Nasal cavity respiratory epithelium epithelial cell of viscerocranial mucosa (primary cell): ENCODE measurements at places on chromosomes 5 and 9. TPM values are rescaled to one million over a fixed set of nuclear protein-coding genes. Genes with fewer than 3 reads are reported as not detected.

Gene FCN2
- not detected in 2 replicates for total RNA-seq

Gene IRX2
- 1.3 and 8.5 TPM in 2 replicates for total RNA-seq

Gene PCSK5
- 3.8 and 7.9 TPM in 2 replicates for total RNA-seq

Gene GABRA6
- total RNA-seq = not detected in 2 replicates

Gene FGF1
- under 0.01 and 0.64 TPM in 2 replicates for total RNA-seq

Gene NUP188
- total RNA-seq = 42.7 and 81.1 TPM in 2 replicates

Gene PCDHGA3
- total RNA-seq = under 0.01 and 0.36 TPM in 2 replicates

Gene ADAMTSL1
- 0.14 and 0.68 TPM in 2 replicates for total RNA-seq
